ENCODE measurements at places on chromosomes 13 and 19.

DNA sequence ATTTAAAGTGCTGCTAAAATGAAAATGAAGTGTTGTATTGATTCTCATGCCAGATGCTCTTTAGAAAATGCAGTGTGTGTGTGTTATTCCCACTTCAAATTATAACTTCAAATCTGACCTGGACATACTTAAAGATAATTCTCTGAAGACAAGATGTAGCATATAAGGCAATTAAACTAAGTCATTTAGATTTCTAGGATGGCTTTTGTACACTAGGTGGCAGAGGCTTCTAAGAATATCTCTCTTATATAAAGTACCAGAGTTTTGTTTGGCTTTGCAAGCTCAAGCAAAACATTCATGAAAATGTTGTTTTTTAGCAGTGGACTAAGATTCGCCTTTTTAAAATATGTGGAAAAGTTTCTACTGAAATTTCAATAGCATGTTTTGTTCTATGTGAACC lies 407.2 kb downstream of the GPC5 start:
- no peak for DNase-seq

GRCh38 chr13:83752141-83752540 lies 130.1 kb downstream of the SLITRK1 start:
- peak; percentile 57 for DNase-seq

GRCh38 chr13:72258340-72258981 lies 391.5 kb upstream of the DACH1 start:
- DNase-seq = no peak

- no peak for DNase-seq
Observed at GRCh38 chr13:84279166-84279565, 396.9 kb upstream of the SLITRK1 start.

- DNase-seq = peak; percentile 71
Observed at GRCh38 chr13:44921931-44922758, 67.1 kb downstream of the NUFIP1 start.

- DNase-seq = no peak
Observed at GRCh38 chr13:71499944-71500514, 367.0 kb downstream of the DACH1 start.

DNA sequence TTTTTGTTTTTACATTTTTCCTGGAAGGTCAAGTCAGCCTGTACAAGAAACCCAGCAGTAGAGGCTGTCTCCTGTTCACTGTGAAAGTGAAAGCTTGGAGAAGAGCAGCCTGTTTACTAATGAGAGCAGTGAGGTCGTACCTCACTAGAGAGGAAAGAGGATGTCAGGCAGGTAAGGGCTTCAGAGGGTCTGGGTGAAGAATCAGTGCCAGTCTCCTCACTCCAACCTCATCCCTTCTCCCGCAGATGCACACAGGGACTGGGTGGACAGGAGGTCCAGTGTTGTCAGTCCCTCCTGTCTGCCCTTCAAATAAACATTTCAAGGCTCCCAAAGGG lies 462.5 kb downstream of the KLF5 start:
- DNase-seq = no peak

GRCh38 chr13:31175847-31176532 lies 14.3 kb upstream of the HSPH1 start:
- DNase-seq = no peak

DNA sequence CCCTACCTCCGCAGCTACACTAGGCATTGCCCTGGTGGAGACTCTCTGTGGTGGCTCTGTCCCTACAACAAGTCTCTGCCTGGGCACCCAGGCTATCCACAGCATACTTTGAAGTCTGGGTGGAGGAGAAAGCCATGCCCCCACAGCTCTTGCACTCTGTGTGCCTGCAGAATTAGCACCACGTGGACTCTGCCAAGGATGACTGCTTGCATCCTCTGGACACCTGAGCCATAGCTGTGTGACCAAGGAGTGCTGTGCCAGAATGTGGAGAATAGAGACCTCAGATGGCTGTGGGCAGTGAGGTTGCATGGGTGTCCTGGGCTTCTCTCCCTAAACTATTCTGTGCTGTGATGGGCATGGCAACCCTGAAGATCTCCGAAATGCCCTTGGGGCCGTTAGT lies 21.2 kb upstream of the MCF2L start:
- no peak for DNase-seq

DNA sequence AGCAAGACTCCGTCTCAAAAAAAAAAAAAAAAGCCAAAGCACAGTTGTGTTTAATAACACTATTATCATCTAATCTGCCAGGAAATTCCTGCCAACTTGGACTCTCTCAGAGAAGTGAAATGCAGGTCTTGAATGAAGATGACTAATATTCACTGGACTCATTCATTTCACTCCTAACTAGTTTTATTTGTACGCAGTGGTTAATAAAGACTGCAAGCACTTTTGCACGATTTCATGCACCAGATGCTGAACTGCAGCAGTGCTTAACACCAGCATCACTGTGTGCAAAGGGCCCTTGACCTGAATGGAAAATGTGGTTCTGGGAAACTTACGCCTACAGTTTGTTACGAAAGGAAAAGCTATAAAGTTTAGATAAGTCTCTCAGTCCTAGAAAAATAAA lies 63.3 kb downstream of the DHRS12 start:
- DNase-seq = no peak

- no peak for DNase-seq
Observed at GRCh38 chr19:3833578-3834348, 35.1 kb downstream of the ZFR2 start.

GRCh38 chr13:79187917-79188690 lies 218.0 kb downstream of the RBM26 start:
- DNase-seq = no peak

DNA sequence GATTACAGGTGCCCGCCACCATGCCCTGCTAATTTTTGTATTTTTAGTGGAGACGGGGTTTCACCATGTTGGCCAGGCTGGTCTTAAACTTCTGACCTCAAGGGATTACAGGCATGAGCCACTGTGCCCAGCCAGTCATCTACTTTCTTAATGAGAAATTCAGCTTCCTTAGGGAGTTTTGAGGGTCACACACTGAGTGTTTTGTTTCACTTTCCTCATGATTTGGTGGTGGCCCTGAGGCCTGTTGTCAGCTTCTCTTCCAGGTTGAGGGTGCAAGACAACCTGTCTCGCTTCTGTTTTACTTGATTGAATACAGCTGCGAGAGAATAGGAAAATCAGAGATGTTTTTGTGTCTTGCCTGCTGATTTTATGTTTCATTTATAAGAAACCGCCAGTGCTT lies 9.9 kb downstream of the FRY start:
- no peak for DNase-seq

GRCh38 chr13:80082396-80083080 lies 258.4 kb downstream of the SPRY2 start:
- DNase-seq = peak; percentile 49

DNA sequence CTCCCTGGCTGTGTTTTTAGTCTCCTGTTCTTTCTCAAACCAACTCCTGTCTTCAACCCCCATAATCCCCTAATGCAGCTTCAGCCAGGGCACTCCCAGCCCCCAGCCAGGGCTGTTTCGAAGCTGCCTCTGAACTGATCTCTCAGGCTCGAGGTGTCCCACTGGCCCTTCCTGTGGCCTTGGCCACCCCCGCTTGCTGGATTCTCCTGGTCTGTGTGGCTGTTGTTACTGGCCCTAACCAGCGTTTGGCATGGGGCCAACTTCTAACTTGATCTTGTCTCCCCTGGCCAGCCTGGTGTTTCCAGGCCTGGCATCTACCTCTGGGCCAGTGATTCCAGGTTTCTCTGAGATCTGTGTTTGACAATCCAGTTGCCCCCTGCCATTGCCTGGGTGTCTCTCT lies 11.0 kb downstream of the XAB2 start:
- DNase-seq = no peak

GRCh38 chr13:33452873-33453517 lies 167.4 kb upstream of the STARD13 start:
- no peak for DNase-seq

GRCh38 chr19:15231271-15231670 lies 977 bp downstream of the EPHX3 start:
- DNase-seq = no peak

DNA sequence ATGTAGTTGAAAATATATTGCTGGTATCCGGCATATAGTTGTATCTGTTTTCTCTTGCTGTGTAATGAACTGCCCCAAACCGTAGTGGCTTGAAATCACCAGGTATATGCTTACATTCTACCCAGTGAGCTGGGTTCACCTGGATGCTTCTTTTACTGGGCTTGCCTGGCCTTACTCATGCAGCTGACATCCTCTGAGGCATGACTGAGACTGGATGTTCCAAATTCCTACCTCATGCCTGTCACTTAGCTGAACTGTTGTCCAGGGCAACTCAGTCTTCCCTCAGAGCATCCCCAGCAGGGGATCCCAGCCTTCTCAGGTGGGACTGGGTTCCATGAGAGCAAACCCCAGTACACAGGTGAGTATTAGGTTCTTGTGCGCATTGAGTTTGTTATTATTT lies 66.8 kb downstream of the IFT88 start:
- no peak for DNase-seq

DNA sequence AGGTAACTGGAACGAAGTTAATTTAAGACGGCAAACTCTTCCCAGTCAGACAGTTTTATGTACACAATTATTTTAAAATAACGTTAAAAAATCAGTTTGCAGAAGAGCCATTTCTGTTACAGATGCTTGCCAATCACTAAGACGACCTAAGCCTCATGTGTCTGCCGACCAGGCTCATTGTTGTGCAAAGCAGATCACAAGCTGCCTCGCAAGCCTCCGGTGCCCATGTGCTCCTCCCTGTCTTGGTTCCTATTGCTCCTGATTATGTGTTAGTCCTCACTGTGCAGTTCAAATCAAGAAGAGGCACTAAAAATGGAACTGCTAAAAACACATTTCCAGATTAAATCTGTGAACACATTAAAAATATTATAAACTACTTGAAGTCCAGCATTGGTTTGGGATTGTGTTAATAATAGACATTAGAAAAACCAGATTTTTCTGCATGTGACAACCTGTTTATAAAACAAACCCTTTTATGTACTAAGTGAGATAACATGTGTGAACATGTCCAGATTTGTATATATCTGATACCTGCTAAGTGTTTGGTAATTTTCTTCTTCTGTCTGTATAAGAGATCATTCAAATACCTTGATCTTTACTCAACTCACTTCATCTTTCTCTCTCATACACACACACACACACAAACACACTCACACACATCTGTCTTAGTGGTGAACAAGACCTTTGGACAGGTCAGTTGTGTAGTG lies 81.9 kb upstream of the SLC15A1 start:
- DNase-seq = no peak

DNA sequence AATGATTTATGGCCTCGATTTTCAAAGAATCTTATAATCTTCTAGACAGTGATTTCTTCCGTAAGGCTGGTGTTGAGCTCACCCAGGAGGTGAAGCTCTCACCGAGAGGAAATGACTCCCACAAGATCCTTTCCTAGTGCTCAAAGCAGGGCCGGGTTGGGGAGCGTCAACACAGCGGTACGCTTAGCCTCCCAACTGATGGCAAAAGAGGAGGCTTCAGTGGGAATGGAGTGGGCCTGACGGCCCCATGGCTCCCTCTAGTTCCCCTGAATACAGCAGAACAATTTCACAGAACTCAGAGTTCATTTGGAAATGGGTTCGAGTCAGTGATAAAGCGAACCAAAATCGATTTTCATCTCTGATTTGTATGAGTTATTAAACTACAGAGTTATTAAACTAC lies 449.5 kb downstream of the KLF12 start:
- no peak for DNase-seq
